Right atrium auricular region (tissue), 2 donors: ENCODE measurements at places on chromosomes 3 and 15. TPM values are rescaled to one million over a fixed set of nuclear protein-coding genes. Genes with fewer than 3 reads are reported as not detected.

- no peak for DNase-seq
Measured at GRCh38 chr3:4047366-4047765, 248.1 kb downstream of the LRRN1 start.

GRCh38 chr15:38554354-38554753 lies 10.3 kb downstream of the RASGRP1 start:
- no peak for DNase-seq

GRCh38 chr3:180335050-180335449 lies 266.9 kb upstream of the TTC14 start:
- DNase-seq: no peak

GRCh38 chr3:45547764-45548680 lies 46.5 kb upstream of the LIMD1 start:
- DNase-seq: peak; percentile 73

GRCh38 chr3:155404486-155404885 lies 111.0 kb upstream of the STRIT1 start:
- no peak for DNase-seq

DNA sequence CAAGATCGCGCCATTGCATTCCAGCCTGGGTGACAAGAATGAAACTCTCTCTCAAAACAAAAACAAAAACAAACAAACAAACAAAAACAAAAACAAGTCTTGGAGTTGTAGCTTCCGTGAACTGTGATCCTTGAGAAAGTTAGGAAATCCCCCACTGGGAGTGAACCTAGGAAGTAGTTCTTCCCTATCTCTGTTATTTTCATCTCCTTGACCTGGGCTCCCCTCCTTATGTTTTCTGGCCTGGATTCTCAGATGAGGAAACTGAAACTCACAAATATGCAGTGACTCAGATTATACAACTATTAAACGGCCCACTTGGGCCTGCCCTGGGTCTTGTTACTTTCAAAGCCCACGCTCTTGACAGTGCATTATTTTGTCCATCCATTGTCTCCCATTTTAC lies 29.7 kb downstream of the SAXO2 start:
- DNase-seq: no peak

GRCh38 chr3:185789134-185789533 lies 35.7 kb downstream of the IGF2BP2 start:
- no peak for DNase-seq

- DNase-seq: no peak
Measured at GRCh38 chr3:100899440-100900091, 93.7 kb downstream of the ABI3BP start.

DNA sequence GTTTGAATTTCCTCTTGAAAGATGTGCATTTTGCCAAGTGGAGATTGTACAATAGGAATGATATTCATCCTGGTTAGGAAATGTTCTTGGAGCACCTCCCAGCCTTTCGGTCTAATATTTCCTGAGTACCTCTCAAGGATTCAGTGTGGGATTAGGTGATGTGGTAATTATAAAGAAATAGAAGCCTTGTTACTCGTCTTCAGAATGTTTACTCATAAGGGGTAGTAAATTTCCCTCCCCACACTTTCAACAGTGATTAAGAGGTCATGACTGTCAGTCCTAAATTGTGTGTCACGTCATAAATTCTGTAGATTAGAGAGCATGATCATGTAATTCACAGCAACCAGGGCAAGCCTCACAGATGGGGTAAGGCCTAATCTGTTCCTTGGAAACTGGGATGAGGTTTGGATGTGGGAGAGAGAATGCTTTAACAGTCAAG lies 633.1 kb upstream of the TBL1XR1 start:
- DNase-seq: no peak

DNA sequence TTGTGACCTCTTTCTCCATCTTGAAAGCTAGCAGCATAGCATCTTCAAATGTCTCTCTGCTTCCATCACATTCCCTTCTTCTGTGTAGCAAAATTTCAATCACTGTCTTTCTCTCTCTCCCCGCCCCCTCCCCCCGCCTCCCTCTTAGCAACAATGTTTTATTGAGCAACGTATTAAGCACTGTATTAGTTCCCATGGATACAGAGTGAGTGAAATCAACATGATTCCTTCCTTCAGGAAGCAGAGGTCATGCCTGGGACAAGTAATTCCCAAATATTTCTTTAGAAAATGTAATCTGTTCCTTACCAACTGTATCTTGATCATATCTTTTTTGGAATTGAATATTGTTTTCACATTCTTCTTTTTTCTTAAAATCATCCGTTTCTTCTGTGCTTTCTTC lies 373.7 kb upstream of the NECTIN3 start:
- no peak for DNase-seq

DNA sequence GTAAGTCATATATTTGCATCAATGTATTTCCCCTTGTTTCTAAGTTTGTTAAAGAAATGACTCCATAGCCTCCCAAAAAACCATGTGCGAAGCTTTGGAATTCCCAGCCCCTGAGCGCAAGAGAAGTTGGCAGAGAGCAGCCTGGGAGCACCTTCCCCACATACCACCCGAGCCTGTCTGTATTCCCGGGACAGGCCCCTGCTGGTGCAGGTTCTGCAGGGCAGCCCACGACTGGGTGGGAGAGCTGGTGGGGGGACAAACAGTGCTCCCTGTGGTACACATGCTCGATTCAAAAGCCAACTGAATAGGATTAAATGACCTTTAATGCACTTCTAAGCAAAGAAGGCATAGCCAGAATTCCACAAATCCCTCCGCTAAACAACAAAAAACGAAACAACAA lies 74.6 kb upstream of the SNRPA1 start:
- DNase-seq: no peak

GRCh38 chr15:31453558-31454318 lies 127.1 kb downstream of the KLF13 start:
- DNase-seq: peak; percentile 34

DNA sequence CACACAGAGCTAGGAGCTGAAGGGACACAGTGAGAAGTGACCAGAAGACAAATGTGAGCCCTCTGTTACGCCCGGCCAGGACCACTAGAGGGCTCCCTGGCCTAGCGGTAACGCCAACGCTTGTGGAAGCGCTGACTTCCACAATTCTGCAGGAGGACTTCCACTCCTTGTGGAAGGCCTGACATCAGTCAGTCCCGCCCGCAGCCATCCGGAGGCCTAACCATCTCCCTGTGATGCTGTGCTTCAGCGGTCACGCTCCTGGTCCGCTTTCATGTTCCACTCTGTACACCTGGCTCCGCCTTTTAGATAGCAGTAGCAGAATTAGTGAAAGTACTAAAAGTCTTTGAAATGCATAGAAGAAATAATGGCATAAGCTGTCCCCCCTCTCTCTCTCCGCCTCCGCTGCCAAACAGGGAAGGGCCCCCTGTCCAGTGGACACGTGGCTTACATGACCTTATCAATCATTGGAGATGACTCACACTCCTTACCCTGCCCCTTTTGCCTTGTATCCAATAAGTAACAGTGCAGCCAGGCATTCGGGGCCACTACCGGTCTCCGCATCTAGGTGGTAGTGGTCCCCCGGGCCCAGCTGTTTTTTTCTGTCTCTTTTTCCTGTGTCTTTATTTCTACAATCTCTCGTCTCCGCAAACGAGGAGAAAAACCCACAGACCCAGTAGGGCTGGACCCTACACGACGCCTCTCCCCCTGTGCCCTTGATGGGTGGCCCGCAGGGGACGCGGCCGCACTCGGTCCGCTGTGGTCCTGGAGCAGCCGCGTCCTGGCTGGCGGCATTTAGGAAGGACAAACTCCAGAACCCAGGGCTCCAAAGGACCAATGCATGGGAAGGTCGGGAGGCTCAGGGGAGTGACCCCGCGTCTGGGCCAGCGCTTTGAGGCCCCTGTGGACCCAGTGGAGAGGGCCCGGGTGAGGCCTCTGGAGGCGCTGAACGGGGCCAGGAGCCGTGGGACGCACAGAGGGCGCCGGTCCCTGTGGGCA lies 27.0 kb upstream of the RPL32 start:
- DNase-seq: peak; percentile 92

DNA sequence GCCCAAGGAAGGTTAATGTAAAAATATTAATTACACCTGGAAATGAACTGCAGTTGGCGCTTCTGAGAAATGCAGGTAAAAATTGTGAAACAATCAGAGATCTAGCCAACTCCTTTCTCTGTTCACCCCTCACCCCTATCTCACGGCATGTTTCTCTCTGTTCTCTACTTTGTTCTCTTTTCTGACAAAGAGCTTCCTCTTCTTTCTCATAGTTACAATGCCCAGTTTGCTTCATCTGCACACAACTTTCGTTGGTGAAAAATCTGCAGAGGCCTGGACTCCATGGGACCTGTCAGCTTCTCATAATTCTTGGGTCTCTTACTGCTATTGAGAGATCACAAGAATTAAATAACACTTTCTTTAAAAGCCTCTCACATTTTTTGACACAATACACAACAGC lies 212.9 kb upstream of the LRRN1 start:
- no peak for DNase-seq

DNA sequence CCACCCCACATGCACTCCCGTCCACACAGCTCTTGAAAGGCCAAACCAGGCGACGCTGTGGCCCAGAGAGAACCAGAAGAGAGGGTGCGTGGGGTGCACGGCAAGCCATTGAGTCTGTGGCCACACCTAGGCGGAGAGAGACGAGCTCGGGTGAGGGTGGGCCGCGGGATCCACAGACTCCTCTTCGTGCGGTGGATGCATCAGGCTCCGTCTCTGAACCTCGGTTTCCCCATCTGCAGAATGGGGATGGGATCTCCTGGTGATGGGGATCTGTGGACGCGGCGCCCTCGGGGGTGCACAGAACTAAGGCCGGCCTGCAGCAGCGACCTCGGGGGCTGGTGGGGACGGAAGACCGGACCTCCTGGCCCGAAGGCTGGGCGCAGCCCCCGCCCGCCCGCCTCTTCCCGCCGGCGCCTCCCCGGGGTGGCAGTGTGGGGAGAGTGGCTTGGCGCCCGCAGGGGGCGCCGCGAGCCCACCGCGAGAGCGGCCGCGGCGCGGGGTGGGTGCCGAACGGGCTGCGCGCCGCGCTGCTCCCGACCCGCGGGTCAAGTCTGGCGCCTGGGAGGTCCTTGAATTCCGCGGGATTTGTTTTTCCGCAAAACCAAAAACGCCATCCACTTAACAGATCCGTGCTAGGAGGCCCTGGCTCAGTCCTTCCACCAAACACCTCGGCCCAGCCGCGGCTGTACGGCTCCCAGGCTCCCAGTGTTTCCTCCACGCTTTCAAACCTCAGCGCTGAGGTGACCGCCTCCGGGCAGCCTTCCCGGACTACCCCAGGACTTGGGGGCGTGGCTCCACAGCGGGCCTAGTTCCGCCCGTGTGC lies 13.2 kb upstream of the ADPGK start:
- no peak for DNase-seq

- DNase-seq: no peak
Measured at GRCh38 chr3:175150812-175151401, 291.8 kb downstream of the NAALADL2 start.

GRCh38 chr15:63156755-63157117 lies 541 bp downstream of the RPS27L start:
- DNase-seq: peak; percentile 62

DNA sequence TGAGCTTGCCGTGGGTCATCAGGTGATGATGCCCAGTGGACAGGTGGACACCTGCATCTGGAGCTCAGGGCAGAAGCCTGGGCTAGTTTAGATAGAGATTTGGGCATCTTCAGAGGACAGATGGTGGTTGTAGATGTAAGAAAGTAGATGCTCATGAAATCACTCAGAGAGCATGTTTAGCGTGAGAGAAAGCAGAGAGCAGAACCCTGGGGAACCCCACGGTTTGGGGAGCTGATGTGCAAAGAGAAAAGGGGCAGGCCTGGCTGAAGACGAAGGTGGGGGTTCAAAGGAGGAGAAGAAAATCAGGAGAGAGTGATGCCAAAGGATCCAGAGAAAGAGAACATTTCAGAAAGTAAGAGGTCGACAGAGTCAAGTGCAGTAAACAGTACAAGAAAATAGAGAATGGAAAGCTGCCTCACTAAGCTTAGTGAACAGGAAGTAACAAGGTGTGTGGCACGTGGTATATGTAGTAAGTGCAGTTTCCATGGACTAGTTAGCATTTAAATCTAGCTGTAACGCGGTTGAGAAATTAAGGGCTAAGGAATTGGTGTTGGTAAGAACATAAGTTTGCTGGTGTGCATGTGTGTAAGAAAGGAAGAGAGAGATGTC lies 13.5 kb downstream of the TIGIT start:
- DNase-seq: no peak

DNA sequence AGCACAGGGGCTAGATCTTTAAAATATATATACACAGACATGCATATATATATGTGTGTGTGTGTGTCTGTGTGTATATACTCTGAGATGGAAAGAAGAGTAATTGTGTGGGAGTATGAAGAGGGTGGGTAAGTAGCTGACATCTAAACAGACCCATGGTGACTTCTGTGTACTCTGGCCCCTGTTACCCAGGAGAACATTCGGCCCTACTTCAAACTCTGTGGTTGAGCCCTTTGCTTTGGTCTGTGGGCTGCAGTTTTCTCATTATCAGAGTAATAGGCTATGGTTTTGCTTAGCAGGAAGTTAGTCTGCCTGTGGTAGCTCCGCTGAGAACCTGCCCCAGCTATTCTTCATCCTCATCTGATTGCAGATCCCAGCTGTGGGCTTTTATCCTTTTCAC lies 141.4 kb downstream of the RBPMS2 start:
- DNase-seq: no peak

- DNase-seq: no peak
Measured at GRCh38 chr3:143998266-143998665, 26.6 kb downstream of the DIPK2A start.

- DNase-seq: no peak
Measured at GRCh38 chr3:151544164-151544548, 83.3 kb upstream of the IGSF10 start.

DNA sequence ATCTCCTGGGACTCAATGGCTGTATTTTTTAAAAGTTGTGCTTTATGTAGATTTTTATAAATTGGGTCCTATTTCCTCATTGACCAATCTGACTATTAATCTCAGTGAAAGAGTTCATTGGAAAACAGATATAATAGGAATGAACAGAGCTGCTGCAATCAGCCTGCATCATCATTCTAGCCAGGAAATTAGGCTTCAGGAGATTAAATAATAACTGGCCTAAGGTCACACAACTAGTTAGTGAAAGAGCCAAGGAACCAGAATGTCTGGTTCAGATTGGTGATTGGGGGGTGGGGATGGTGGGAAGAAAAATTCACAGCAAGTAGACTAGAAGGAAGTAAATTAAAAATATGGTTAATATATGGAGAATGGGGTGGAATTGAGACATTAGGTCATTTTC lies 180.9 kb upstream of the ROPN1 start:
- no peak for DNase-seq

GRCh38 chr3:143786219-143787191 lies 61.8 kb downstream of the SLC9A9 start:
- DNase-seq: peak; percentile 70

- peak; percentile 78 for DNase-seq
Measured at GRCh38 chr15:81133782-81134461, at the start of gene CFAP161. CFAP161 (plus strand) TSS chr15:81134270; CDS start chr15:81134330, 60 bp downstream.

The PP2D1 gene
- not detected for total RNA-seq

The DPP8 gene
- total RNA-seq: 28.8 TPM

The CCDC54 gene
- not detected for total RNA-seq

The SYNPR gene
- total RNA-seq: 2.7 TPM

The TMEM40 gene
- total RNA-seq: 1.8 TPM

The ABTB1 gene
- total RNA-seq: 14.9 TPM

The CCDC39 gene
- not detected for total RNA-seq

The SCAANT1 gene
- total RNA-seq: not detected

The MAP6D1 gene
- total RNA-seq: 0.79 TPM

The TNK2 gene
- total RNA-seq: 26.5 TPM

The CHRD gene
- total RNA-seq: 7.0 TPM

The GATM gene
- total RNA-seq: 38.2 TPM

The BNC1 gene
- total RNA-seq: 5.4 TPM

The DCP1A gene
- total RNA-seq: 17.8 TPM
